ENCODE measurements at places on chromosomes 5 and 9. TPM values are rescaled to one million over a fixed set of nuclear protein-coding genes. Genes with fewer than 3 reads are reported as not detected.

DNA sequence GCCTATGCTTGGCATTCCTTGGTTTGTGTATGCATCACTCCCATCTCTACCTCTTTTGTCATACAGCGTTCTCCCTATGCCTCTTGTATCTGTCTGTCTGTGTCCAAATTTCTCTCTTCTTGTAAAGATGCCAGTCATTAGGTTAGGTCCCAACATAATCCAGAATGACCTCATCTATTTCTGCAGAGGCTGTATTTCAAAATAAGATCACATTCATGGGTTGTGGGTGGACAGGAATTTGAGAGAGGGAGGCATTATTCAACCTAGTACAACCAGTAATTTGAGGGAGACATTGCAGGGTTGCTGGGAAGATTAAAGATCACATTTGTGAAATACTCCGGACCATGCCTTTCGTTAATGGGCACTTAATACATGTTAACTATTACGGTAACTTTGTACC is 155.0 kb downstream of the MAN2A1 start:
- DNase-seq = no peak

GRCh38 chr5:176391999-176392398 is 3.4 kb downstream of the HIGD2A start:
- no peak for DNase-seq

DNA sequence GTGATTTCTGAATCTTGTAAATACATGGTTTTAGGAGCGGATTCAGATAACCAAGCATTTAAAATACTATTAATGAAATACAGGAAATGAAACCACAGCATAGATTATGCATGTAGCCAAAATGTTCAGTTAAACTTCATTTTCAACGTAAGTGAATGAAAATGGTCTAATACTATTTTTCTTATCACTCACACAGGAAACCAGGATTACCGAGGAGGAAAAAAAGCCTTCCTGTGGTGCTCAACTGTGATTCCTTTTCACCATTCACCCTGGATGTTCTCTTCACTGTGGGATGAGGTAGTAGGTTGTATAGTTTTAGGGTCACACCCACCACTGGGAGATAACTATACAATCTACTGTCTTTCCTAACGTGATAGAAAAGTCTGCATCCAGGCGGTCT is 83.4 kb upstream of the ZNF169 start:
- no peak for DNase-seq

DNA sequence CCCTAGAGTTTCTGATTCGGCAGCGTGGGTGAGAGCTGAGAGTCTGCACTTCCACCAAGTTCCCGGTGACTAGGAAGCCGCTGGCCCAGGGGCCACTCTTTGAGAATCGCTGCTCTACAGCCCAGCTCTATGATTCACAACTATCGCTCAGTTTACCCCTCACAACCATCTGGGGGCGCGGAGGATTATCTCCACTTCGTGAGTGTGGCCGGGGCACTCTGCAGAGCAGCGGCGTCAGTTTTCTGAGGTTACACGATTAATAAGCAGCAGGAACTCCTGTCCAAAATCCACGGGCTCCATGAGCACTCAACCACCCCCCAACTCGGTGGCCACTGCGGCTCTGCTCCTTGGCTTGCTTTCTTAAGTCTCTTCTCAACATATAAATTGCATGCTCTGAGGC is 19.3 kb downstream of the CORO2A start:
- no peak for DNase-seq

DNA sequence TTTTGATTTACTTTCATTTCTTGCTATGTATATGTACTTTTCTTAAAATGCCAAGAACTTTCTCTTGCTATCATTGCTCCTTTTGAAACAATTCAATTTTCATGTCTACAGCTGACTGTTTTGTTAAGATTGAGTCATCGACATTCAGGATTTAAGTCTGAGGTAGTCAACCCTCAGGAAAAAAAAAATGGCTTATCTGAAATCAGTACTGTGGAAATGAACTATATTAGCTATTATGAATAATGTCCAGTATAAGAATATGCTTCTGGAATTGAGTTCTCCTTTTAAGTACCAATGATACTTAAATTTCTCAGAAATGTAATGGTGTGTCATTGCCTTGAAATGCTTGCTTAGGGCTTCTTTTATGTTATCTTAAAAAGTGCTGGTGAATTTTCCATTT is 37.9 kb downstream of the TNFAIP8 start:
- no peak for DNase-seq

GRCh38 chr5:125564317-125564975 is 818.0 kb upstream of the ZNF608 start:
- DNase-seq = no peak

DNA sequence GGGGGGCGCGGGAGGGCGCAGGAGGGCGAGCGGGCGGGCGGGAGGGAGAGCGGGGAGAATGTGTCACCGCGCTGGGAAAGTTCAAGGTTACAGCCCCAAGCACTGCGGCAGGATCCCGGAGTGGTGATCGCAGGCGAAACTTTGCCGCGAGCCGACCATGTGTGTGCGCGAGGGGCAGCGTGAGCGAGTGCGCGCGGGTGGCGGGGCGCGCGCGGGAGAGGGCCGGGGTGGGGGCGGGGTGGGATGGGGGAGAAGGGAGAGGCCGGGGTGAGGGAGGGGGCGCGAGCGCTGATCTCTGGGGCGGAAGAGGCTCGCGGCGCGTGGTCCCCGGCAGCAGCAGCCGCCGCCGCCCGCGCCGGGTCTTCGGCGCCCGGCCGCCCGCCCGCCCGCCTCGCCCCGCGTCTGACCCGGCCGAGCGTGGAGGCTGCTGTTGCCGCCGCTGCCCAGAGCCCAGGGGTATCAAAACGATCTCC is at the start of gene NFIB:
TSS of gene NFIB (minus strand) at position 191 of the 473 bp plus-strand sequence. CDS start 630 bp downstream, outside the sequence.
- no peak for DNase-seq

GRCh38 chr5:6107675-6108539 is 270.4 kb downstream of the MED10 start:
- no peak for DNase-seq

DNA sequence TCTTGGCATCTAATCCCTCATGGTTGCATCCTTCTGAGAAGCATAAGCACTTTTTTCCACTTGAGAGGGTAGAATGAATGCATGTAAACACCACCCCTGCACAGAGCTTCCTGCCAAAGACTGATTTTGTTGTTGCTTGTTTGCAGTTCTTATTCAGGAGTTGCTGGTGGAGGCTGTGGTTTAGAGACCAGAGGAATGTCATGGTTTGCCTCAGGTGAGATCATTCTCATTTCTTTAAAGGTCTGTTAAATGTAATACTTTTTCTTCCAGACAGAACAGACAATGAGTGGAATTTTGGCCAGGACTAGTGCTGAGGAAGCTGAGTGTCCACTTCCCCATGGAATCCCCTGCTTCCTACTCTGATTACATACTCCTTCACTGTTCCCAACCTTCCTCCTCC is 3.2 kb upstream of the TNC start:
- no peak for DNase-seq

GRCh38 chr5:168282120-168282519 is 9.3 kb upstream of the WWC1 start:
- no peak for DNase-seq

- DNase-seq = no peak
Observed at GRCh38 chr5:19229179-19229835, 758.7 kb downstream of the CDH18 start.

DNA sequence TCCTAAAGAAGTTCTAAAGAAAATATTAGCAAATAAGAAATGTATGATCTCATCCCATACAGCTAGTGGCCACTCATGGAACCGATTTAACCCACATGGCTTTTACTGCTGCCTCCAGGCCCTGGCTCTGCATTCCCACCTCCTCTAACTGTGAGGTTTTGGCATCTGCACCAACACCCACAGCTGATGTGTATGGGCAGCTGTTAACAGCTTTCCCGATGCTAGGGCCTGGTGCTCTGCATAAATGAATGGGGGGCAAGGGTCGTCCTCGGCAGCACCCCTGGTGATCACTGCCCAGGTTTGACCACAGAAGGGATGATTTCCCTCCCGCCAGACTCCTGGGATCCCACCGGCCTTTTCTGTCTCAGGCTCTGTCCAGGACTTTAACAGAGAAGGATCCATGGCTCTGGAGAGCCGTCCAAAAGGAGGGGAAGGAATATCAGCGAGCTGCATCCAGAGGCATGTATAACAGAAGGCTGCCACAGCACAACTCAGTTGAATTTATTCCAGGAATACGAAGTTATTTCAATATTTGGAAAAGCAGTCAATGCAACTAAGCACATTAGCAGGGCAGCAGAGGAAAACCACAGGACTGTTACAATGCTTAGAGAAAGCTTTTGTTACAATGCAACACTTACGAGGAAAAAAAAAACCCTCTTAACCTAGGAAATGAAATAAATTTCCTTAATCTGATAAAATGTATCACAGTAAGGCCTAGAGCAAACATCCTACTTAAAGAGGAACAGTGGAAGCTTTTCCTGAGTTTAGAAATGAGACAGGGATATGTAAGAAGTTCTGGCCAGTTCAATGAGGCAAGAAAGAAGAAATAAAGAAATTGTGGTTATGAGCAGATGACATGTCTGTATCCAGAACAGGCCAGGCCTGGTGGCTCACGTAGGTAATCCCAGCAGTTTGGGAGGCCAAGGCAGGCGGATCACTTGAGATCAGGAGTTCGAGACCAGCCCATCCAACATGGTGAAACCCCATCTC is 63.1 kb downstream of the NACC2 start:
- no peak for DNase-seq

GRCh38 chr9:17332115-17332514 is 197.3 kb downstream of the CNTLN start:
- DNase-seq = no peak

GRCh38 chr5:69152731-69153130 is 14.2 kb upstream of the CCNB1 start:
- DNase-seq = no peak

CARD6 gene
- polyA plus RNA-seq = 4.4 TPM

KIF3A gene
- 15.4 TPM for polyA plus RNA-seq

AJM1 gene
- 0.10 TPM for polyA plus RNA-seq

BTNL8 gene
- not detected for polyA plus RNA-seq

SPATA31A5 gene
- not detected for polyA plus RNA-seq

LCN2 gene
- polyA plus RNA-seq = 67.4 TPM
